ENCODE measurements at places on chromosomes 3 and 15.

DNA sequence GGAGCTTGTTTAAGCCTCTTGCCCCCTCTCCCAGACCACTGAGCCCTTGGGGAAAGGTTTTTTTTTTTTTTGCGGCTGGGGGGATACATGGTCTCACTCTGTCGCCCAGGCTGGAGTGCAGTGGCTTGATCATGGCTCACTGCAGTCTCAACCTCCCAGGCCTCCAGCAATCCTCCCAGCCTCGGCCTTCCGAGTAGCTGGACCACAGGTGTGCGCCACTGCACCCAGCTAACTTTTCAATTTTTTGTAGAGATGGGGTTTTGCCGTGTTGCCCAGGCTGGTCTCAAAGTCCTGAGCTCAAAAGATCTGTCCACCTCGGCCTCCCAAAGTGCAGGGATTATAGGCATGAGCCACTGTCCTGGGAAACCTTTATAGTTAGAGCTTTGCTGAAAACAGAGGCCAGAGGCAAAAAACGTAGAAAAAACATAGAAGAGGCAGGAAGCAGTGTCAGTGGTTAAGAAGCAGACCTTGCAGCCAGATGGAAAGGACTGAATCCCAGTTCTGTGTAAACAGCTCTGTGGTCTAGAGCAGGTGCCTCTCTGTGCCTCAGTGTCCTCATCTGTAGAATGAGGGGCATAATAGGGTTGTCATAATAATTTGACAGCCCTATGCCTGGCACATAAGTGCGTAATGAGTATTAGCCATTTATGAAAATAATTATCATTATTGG lies 33.1 kb downstream of the CMTM7 start:
- no peak for DNase-seq

GRCh38 chr3:133693821-133694220 lies 32.1 kb upstream of the TOPBP1 start:
- no peak for DNase-seq

GRCh38 chr3:166446291-166446690 lies 609.1 kb upstream of the BCHE start:
- DNase-seq: no peak

GRCh38 chr3:125052624-125053303 lies 3.0 kb downstream of the HEG1 start:
- peak; percentile 54 for DNase-seq

GRCh38 chr3:100213891-100214573 lies 46.8 kb upstream of the TBC1D23 start:
- no peak for DNase-seq

- DNase-seq: no peak
These were observed 703 bp upstream of the LSAMP start for GRCh38 chr3:116445990-116446389.

- no peak for DNase-seq
These were observed 50.4 kb upstream of the TRA2B start for GRCh38 chr3:185988080-185988815.

DNA sequence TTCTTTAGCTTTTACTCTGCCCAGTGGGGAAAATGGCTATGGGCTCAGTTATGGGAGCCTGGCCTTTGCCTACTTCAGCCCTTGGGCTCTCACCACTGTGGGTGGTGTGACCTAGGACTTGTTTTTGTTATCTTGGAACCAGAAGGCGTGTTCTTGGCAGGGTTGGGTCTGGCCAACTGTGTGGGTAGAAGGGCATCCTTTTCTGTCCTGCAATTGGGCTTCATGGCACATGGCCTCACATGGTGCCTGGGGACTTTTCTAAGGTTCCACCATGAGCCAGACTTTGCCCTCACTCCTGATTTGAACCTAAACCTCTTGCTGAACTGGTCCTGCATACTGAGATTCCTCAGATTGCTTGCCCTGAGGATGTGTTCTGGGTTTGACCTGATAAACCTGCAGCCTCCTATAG lies 1.7 kb downstream of the GLYCTK start:
- DNase-seq: no peak

DNA sequence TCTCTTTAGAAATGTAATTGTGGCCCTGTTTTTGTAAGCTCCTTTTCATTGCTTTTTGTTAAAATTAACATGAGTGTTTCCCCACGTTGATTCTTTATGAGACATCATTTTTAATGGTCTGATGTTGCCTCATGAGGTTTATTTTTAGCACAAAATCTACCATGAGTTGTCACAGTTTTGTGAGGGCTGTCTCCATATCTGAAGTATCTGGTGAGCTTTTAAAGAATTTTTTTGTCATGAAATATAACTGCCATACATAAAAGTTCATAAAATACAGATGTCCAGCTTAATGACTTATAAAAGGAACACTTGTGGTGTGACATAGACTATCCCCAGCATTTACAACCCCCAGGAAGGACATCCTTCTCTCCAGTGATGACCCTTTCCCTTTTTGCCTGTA lies 34.3 kb upstream of the CEMIP start:
- no peak for DNase-seq

- no peak for DNase-seq
These were observed 175.7 kb downstream of the FOXP1 start for GRCh38 chr3:71407823-71408222.
